ENCODE measurements at places on chromosomes 1 and 21.

DNA sequence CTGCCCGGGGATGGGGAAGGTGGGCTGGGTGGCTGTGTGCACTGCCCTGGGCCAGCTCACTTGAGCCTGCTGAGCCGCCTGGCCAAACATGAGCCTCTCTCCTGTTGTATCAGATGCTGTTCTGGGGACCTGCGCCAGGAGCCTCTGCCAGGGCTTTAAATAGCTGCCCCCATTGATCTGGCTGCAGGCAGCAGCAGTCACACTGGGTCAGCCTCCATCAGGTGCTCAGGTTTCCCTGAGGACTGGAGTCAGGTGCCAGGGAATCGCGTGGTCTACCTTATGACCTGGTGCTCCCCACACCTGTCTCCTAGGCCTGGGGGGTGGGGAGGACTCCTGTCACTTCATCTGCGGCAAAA lies 700 bp upstream of the CCDC28B start:
- H3K4me3 ChIP-seq = peak overlapping the region; percentile 96
- peaks cover 41% of the 10 kb centered on the region for H3K4me1 ChIP-seq
- H3K27ac ChIP-seq = peak overlapping the region; percentile 99
- H3K36me3 ChIP-seq = no peaks in the 10 kb centered on the region

DNA sequence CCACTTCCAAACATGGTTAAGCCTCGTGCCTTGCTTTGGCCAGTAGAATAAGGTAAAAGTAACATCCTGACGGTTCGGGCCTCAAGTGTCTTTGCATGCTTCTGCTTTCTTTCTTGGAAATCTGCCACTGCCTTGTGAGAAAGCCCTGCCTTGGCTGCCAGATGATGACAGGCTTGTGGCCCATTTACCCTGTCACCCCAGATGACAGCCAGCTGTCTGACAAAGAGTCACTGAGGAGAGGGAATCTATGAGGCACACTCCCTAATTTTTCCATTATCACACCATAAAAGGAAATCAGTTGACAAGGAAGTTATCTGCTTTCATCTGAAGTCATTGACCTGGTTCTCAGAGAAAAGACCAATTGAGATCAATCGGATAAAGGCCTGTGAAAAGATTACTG lies 199.8 kb downstream of the USH2A start:
- no peak overlapping the region for H3K27ac ChIP-seq
- no peak for DNase-seq
- H3K27me3 ChIP-seq = no peaks in the 10 kb centered on the region
- no peaks in the 10 kb centered on the region for H3K4me1 ChIP-seq

DNA sequence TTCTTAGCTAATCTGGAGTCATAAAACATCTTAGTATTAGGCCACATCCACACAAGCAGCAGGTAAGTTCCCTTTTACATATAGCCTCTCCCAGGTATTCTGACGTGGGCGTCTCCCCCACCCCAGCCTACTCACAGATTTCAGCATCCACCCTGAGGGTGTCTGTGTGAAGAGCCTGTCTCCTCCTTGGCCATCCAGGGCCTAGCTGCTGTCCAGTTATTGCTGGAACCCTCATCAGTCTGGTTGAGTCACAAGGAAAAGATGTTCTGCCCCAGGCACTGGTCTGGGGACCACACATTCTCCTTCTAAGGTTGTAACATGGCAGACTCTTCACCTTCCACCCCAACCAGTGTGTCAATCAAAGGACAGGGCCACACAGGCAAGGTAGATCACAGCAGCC lies 57.6 kb downstream of the ETS2 start:
- no peak for DNase-seq
- no peak overlapping the region for H3K27ac ChIP-seq
- H3K4me1 ChIP-seq = no peaks in the 10 kb centered on the region
- no peaks in the 10 kb centered on the region for H3K27me3 ChIP-seq
- no peak overlapping the region for H3K4me3 ChIP-seq

DNA sequence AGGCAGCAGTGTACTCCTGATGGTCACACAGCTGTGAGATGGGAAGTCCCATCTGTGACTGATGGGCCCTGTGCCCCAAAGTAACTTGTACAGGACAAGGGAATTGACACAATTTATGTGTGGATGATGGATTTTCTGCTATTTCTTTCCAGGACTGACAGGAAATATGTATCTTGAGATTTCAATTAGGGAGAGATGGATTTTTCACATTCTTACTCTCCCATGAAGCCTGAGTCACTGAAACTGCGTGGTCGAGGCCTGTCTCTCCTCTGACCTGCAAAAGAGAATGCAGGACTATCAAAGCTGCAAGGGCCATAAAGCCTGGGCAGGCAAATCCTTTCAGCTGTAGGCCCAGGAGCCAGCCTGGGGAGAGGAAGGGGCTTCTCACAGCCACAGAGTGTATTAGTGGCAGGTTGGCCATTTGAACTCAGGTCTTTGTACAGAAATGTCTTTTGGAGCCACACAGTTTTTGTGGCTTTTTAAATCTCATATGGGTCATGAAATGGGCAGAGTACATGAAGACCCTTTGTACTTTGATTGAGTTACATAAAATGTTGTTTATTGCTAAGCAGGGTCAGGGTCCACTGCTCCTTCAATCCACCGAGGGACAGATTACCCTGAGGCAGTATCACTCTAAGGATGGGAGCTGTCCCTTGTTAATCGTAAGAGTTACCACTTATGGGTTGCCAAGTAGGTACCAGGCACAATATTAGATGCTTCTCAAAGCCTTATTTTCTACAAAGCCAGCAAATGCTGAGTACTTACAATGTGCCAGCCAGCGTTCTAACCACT lies 14.8 kb downstream of the ALX3 start:
- no peaks in the 10 kb centered on the region for H3K4me1 ChIP-seq
- no peaks in the 10 kb centered on the region for H3K27me3 ChIP-seq
- H3K36me3 ChIP-seq = peaks cover 83% of the 10 kb centered on the region
- no peak overlapping the region for H3K4me3 ChIP-seq
- H3K27ac ChIP-seq = no peak overlapping the region

DNA sequence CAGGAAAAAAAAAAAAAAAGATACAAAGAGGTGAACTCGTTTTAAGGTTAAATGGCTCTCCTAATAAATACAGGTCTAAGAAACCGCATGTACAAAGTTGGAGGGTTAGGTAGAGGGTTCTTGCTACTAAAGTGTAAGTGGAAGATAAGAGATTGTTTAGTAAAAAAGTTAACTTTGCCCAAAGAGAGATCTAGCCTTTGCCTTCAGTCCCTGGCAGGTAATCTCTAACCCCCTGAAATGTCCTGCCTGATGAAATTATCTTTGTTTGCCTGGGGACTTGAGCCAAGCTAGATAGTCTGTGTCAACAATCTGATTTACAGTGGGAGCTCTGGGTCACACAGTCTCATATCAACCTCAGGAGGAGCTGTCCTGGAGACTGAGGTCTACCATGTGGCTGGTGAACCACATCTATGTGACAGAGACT lies 57.6 kb downstream of the TRIM33 start:
- peaks cover 3% of the 10 kb centered on the region for H3K36me3 ChIP-seq
- no peaks in the 10 kb centered on the region for H3K27me3 ChIP-seq
- H3K27ac ChIP-seq = no peak overlapping the region
- no peak overlapping the region for H3K4me3 ChIP-seq
- no peak for DNase-seq
- H3K4me1 ChIP-seq = no peaks in the 10 kb centered on the region

GRCh38 chr1:230215529-230215928 lies 148.5 kb downstream of the GALNT2 start:
- H3K27me3 ChIP-seq = no peaks in the 10 kb centered on the region
- no peaks in the 10 kb centered on the region for H3K36me3 ChIP-seq
- no peaks in the 10 kb centered on the region for H3K4me1 ChIP-seq
- DNase-seq = no peak
